ENCODE measurements at places on chromosomes 7 and 10.

DNA sequence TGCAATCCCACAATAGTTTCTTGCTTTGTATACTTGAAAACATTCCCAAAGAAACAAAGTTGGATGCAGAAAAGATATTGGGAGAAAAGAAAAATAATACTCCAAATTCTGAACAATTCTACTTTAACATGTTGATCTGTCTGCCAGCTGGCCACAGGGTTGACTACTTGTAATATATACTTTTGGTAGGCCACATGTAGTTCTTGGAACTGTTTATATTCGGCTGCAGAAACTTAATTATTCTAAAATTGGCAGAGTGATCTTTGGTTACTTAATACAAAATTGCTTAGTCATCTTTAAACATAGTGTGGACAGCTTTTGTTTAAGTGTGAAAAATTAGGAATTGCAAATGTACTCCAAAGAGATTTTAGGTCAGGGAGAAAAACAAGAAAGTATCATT, 76.0 kb downstream of the CALD1 start:
- DNase-seq = no peak

DNA sequence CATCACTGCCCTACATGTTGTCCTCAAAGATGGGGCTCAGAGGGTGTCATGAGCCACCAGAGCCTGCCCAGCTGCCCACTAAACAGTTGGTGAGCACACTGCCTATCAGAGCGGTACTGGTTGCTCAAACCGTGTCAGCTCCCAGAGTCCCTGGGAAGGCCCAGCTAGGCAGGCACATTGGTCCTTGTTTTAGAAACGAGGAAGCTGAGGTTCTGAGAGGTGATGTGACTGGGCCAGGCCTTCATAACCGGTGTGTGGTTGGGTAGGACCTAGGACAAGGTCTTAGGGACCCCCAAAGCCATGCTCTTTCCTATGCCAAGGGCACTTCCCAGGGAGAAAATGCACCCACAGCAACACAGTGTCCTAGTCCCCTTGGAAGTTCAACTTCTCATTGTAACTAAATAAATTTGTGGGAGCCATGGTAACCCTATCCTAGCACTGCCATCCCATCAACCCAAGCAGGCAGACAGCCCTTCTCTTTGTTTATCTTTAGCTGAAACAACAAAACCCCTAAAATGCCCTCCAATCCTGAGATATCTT, 174.7 kb upstream of the PDE1C start:
- DNase-seq = no peak

DNA sequence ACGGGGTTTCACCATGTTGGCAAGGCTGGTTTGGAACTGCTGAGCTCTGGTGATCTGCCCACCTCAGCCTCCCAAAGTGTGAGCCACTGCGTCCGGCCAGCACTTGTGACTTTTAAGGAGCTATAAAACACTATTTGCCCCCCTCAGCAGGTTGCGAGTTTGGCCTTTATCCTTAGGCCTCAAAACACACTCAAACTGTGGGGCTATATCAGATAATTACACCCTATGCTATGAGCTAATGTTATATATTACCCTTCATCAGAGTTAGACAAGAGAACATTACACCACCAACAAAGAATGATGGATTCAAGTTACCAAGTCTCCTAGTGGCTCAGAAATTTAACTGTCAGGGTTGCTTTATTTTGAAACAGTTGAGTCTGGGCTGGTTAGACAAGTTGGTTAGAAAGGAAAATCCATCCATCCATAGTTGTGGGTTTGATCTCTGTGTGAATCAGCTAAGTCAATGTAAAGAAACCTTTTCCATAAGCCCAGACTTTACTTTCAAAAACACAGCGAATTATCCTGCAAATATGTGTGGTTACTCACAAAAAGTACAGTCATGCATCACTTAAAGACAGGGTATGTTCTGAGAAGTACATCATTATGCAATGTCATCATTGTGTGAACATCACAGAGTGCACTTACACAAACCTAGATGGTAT, 115.8 kb downstream of the SEMA3D start:
- DNase-seq = no peak

- no peak for DNase-seq
Observed at GRCh38 chr10:133339708-133340380, 3.1 kb upstream of the CALY start.

DNA sequence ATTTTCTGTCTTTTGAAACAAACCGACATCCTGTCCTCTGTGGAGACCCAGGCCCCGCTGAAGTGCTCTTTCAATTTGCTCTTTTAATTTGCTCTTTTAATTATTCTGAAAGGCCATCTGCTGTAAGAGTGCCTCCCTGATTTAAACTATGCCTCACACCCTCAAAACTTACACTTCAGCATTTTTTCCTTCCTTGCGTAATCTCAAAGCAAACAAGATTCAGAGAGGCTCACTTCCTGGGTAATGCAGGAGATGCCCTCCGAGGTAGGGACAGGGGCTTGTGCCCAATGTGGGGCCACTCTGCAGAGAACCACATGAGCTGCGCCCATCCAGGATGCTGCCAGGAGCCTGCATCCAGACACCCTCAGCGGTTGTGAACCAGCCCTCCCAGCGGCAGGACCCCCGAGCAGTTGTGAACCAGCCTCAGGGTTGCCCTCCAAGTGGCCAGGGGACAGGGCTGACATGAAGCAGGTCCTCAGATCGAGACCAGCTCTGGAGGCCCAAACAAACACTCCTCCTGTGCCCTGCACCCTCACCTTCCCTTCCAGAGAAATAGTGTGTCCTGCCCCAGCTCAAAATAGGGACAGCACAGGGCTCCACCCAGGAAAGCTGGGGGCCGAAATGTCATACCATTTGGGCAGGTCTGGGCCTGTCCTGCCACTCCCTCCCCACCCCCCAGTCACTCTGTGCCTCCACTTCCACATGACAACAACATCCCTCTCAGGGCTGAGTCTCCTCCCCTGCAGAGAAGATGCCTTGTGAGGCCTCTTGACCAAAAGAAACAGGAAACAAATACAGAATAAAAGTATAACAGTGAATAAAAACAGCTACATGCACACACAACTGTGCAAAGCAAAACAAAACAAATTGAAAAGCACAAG, 190.4 kb downstream of the PTPRN2 start:
- no peak for DNase-seq

DNA sequence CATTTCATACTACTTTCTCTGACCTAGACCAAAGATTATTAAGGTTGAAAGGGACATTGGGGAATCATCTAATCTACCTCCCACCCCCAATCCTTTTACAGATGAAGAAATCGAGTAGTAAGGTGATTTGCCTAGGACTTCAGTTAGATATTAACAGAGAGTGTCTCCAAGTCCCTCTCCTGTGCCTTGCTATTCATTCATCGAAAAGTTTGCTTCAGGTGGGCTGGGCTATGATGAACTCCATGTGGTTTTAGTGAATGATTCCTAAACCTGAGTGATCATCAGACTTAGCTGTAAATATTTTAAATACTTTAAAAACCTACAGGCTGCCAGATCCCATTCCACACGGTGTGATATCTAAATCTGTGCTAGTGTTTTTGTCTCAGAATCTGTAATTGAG, 259.4 kb upstream of the SORCS1 start:
- DNase-seq = no peak

GRCh38 chr7:132915647-132916046, 166.2 kb downstream of the CHCHD3 start:
- no peak for DNase-seq

- no peak for DNase-seq
Observed at GRCh38 chr7:131254211-131254610, 73.5 kb upstream of the MKLN1 start.

- peak; percentile 17 for DNase-seq
Observed at GRCh38 chr7:3154881-3155494, 111.3 kb upstream of the CARD11 start.
